D341Med (cell line): ENCODE measurements at places on chromosomes 1 and 21.
A peak's percentile ranks its signal among the peaks of the same experiment; 100 is the strongest.

DNA sequence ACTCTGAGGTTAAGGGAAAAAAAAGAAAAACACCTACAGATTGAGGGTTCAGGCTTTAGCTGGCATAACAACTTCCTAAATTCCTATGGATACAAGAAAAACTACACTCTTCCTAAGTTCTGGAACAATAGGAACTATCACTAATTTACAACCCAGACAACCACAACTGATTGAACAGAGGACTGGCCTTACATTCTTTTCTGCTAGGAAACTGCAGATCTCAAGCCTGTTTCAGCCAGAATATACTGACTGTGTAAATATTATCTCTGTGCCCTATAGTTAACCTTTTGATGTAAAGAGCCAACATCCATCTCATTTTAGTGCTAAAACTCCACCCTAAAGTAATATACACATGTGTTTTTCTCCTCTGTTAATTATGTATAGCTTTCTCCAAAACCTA is 1186.5 kb upstream of the TMPRSS15 start:
- DNase-seq, result no peak

GRCh38 chr1:208154040-208154439 is 90.1 kb downstream of the PLXNA2 start:
- no peak for DNase-seq

DNA sequence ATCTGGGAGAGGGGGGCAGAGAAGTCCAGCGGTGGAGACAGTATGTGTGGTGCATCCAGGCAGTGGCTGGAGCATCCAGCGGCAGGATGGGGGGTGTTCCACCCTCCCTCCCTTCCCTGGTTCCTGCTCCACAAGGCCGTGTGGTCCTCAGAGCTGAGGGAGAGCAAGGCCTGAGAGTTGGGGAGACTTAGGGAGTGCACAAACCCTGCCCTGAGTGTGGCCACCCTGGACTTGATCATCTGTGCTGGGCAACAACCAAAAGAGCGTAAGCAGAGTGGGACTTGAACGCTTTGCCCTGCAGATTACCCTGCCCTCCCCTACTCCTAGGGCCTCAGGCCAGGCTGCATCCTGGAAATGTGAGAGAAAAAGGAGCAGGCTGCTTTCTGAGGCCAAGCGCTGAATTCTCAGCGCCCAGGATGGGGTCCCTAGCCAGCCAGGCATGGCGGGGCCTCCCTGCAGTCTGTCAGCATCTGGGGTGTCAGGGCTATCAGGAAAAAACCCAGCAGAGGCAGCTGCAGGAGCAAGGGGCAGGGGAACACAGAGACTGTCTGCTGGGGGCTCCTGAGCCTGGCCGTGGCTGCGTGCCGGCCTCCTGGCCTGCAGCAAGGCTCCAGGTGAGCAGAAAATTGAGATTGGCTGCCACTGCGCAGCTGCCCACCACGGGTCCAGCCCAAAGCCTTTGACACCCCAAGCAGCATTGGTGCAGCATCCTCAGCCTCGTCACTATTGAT is 266.2 kb downstream of the NPHP4 start:
- no peak for DNase-seq

DNA sequence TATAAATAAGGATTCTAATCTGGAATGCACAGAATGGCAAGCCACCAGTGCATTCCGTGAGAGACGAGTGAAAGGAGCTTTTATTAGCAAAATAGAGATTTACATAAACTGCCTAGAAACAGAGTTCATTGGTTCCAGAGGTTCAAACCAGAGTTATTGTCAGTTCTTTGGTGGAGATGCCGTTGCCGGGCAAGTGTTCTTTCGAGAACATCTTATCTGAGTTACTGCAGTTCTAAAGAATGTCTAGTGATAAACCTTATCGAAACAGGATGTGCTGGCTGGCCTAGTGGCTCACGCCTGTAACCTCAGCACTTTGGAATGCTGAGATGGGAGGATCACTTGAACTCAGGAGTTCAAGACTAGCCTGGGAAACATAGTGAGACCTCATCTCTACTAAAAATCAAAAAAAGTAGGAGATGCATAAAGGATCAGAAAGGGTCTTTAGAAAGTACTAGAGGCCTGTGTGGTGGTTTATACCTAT is 19.9 kb upstream of the EVI5 start:
- DNase-seq, result peak; percentile 32

DNA sequence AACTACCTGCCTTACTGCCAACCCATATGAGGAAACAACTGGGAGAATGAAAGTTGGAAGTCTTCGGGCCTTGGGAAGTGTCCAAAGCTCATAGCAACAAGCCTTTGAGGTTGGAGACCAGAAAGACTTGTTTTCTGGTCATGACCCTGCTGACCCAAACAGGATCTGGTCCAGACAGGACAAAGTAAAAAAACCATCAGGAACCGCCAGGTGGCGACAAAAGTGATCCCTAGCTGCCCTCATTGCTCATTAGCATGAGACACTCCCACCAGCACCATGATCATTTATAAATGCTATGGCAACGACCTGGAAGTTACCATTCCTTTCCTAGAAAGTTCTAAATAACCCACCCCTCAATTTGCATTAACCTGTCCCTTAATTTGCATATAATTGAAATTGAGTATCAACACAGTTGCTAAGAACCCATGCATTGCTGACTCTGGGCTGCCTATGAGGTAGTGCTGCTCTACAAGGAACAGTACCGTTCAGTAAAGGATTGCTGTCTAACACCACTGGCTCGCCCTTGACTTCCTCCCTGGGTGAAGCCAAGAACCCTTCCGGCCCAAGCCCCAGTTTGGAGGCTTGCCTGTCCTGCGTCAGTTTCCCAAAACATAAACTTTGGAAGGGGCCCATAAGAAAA is 89.0 kb downstream of the URB2 start:
- DNase-seq, result peak; percentile 51

DNA sequence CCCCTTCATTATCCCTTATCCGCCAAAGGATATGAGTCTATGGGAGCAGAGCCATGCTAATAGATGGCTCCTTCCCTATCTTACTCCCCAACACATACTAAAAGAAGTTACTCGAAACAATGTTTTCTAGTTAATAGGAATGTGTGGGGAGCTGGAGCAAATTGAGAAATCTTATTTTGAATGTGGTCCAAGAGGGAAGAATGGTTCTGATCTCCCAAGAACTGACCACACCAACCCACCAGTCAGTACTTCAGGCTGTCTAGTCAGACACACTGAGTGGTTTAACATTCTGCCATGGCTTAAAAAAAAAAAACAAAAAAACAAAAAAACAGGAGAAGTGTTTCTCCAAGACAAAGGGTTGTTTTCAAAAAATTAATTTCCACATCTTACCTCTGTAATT is 31.5 kb upstream of the DNASE2B start:
- DNase-seq, result no peak

DNA sequence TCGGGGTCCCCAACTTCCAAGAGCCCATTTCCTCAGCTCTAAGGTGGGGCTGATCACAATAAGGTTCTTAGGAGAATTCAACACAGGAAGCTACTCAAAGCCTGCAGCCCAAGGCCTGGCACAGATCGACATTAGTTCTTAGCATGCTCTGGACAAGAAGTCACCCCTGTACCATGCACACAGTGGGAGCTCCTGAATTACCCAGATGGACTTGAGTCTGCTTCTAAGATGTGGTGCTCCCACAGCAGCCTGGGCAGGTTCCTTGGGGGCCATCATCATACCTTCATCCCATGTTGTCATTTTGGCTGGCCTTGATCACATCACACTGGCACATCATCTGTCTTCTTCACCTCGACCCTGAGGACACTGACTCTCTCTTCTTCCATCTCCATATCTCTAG is 153.3 kb upstream of the VAMP3 start:
- no peak for DNase-seq

DNA sequence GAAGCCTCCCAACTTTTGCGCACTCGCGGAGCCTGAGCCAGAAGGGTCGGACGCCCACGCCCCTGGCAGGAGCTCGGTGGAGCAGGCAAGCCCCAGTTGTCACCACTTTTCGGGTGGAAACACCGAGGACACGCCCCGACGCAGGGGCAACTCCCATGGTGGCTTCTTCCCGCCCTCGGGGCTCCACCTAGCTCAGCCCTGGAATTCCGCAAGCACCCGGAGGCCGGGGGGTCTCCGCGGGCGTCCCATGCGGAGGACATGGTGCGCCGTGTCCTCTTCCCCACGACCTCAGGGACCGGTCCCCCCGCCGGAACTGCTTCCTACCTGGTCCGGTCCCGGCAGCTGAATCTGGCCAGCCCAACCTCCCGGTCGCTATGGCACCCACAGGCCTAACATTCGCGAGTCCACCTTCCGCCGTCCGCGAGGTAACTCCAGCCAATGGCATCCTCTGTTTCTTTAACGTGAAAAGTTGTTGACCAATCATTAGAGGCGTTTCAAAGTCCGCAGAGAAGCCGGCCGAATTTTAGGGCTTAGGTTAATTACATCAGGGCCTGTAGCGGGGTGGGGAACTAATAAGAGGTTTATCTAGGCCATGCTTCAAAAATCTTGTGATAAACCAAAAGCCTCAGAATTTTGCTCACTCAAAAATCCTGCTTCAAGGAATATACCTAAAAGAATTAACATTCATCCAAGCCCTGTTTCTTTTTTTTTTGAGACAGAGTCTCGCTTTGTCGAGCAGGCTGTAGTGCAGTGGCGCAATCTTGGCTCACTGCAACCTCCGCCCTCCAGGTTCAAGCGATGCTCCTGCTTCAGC is at the start of gene STPG1:
TSS of gene STPG1 (minus strand) at position 433 of the 814 bp plus-strand sequence. CDS start 12,394 bp downstream, outside the sequence.
- DNase-seq, result peak; percentile 92

- no peak for DNase-seq
These were observed 275.5 kb upstream of the RUNX1 start for GRCh38 chr21:35324372-35325220.

- DNase-seq, result peak; percentile 76
These were observed 6.3 kb downstream of the HPCA start for GRCh38 chr1:32892368-32893197.

- no peak for DNase-seq
These were observed 16.5 kb downstream of the CACNA1E start for GRCh38 chr1:181499825-181500224.

GRCh38 chr1:187626056-187626455 is 797.3 kb downstream of the PLA2G4A start:
- no peak for DNase-seq

DNA sequence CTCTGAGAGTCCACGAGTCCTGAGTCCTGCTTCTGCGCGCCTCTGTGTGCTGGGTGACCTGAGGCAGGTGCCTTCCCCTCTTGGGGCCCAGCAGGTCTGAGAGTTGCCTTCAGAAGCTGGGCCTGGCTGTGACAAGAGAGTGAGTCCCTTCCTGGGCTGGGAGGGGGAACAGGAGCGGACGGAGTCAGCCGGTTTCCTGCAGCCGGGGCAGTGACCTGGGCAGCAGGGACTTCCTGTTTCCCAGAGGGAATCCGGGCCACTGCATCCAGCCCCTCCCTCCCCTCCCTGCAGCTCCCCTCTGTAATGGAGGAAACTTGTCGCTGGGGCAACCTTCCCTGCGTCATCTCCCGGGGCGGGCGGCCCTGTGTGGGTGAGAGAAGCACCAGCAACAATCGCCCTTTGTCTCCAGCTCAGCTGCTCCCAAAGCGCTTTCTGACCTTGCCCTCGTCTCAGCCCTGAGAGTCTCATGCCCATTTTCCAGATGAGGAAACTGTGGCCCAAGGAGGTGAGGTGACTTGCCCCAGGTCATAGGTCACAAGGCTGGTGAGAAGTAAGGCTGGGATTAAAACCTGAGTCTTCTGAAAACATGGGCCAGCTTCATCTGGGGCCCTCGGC is 61.1 kb downstream of the SDC3 start:
- DNase-seq, result no peak

- DNase-seq, result no peak
These were observed 25.0 kb downstream of the EPHA2 start for GRCh38 chr1:16130827-16131226.

- no peak for DNase-seq
These were observed 201.7 kb downstream of the NRIP1 start for GRCh38 chr21:14862794-14863720.

GRCh38 chr1:204802401-204803175 is 68.1 kb upstream of the NFASC start:
- DNase-seq, result no peak

DNA sequence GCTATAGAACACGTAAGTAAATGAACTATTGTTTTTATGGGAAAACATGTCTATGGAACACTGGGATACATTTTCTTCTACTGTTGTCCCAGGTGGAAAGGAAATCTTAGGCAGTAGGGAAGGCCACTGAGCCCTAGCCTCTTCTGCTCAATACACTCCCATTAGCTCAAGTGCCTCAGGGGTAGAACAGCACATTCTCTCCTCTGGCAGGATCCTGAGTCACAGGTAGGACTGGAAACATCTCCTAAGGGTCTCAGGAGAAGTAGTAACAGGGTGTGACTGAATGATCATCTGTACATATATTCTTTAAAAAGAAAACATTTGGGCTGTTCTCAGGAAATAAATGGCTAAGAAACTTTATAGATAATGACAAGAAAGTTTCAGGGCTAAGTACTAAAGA is 175.6 kb upstream of the ESRRG start:
- no peak for DNase-seq

DNA sequence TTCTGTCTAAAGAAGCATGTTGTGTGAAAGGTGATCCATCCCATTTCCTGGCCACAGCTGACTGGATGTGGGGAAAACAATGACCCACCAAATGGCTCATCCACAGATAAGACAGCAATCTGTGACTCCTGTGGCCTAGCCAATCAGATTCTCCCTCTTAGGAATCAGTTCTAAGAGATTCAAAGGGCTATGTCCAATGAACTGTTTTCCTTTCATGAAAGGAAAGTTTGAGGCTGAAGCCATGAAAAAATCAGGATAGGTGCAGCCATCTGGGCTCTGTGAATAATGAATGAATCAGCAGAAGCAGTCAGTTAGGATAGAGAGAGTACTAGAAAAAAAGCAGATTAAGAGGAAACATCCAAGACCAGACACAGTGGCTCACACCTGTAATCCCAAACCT is 164.7 kb downstream of the NRIP1 start:
- DNase-seq, result no peak

DNA sequence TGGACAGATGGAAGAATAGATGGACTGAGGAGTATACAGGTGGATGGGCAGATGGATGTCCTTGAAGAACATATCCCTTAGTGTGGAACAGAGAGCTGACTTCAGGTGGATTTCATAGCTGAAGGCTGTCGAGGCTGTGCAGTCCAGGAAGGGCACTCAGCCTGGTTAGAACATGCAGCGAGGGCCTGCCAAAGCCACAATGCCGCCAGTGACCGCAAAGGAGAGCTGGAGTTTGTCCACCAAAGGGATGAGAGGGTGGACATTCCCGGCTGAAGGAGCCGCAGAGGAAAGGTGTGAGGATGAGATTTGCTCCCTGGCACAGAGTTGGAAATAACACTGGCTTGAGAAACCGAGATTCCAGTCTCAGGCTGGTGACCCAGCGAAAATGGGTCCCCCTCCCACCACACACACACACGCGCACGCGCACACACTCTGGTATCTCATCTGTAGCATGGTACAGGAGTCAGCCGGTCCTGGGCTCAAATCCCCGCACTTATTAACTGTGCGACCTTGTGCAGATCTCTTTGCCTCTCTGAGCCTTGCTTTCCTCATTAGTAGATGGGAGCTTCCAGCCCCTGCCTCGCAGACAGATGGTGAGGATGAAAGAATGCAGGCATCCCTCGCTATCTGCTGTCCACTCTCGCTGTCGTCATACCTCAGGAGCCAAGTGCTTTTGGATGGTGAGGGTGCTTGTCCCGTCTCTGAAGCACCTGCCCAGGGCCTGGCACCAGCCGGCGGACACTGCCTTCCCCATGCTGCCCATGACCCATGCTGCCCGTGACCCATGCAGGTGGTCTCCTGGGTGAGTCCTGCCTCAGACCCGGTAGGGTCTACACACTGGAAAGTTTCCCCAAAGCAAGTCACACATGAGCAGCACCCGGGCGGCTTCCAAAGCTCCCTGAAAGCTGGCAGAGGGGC is 26.8 kb upstream of the EFHD2 start:
- DNase-seq, result no peak
